ENCODE measurements at places on chromosomes 11 and 22.
A peak's percentile ranks its signal among the peaks of the same experiment; 100 is the strongest.

GRCh38 chr11:27234961-27235360 is 128.1 kb downstream of the CCDC34 start:
- DNase-seq, result no peak

GRCh38 chr11:75326439-75326810 is 25.0 kb downstream of the ARRB1 start:
- DNase-seq, result no peak

- no peak for DNase-seq
Observed at GRCh38 chr11:70255477-70256116, 14.9 kb upstream of the PPFIA1 start.

GRCh38 chr22:26433805-26434204 is 4.7 kb downstream of the ASPHD2 start:
- no peak for DNase-seq

DNA sequence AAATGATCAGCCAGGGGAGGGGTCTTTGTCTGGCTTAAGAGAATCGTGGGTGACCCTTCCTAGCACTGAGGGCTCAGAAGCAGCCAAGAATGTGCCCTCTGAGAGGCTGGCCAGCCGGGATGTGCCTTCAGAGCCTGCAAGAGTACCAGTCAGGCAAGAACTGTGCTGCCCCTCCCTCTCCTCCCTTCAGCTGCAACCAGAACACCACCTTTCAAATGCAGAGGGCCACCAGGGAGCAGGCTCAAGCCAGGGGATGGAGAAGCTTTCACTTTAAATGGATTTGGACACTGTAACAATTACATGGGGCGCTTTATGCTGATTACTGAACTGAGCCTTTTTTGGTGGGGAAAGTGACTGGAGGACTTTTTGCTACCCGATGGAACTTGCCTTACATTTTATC is 44.9 kb upstream of the TENM4 start:
- no peak for DNase-seq

DNA sequence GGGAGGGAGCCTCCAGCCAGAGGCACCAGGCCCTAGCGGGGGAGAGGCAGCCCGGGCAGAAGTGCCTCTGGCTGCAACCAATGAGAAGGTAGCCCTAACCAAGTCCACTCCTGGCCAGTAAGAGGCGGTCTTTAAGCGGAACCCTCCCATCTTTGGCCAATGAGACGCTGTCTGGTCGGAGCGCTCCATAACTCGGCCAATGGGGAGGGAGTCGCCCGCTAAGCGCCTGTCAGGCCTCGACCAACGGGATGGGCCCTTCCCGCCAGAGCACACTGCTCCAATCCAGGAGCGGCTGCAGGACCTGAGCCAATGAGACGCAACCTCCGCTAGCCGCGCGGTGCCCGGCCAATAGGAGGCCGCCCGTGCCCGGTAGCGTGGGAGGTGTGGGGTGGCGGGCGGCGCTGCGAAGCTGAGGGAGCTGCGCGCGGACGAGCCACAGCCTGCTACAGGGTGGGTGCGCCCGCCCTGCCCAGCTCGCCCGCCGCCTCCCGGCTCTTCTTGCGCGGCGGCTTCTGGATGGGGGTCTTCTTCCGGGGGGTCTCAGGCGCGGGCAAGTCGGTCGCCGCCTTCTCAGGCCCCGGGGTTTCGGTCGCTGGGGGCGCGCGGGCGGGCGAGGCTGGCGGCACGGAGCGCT is 12.6 kb downstream of the SCARF2 start:
- peak; percentile 22 for DNase-seq

- no peak for DNase-seq
Observed at GRCh38 chr11:100515087-100515486, 172.0 kb upstream of the ARHGAP42 start.

- no peak for DNase-seq
Observed at GRCh38 chr22:48635031-48635430, 1192.6 kb downstream of the BRD1 start.

GRCh38 chr11:2301631-2302305 is at the start of the genes C11orf21 and TSPAN32:
TSS of gene C11orf21 (minus strand) at chr11:2301918. CDS start at chr11:2301808, 110 bp downstream.
TSS of gene TSPAN32 (plus strand) at chr11:2302013. CDS start at chr11:2302150, 137 bp downstream.
- peak; percentile 42 for DNase-seq

DNA sequence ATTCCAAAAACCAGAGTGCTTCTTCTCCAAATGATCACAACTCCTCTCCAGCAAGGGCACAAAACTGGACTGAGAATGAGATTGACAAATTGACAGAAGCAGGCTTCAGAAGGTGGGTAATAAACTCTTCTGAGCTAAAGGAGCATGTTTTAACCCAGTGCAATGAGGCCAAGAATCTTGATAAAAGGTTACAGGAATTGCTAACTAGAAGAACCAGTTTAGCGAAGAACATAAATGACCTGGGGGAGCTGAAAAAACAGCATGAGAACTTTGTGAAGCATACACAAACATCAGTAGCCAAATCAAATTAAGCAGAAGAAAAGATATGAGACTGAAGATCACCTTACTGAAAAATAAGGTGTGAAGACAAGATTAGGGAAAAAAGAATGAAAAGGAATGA is 15.5 kb downstream of the OR52M1 start:
- DNase-seq, result no peak

GRCh38 chr22:45563362-45564040 is 60.8 kb downstream of the FBLN1 start:
- DNase-seq, result no peak

- DNase-seq, result no peak
Observed at GRCh38 chr22:46598737-46599424, 21.3 kb upstream of the GRAMD4 start.

- no peak for DNase-seq
Observed at GRCh38 chr11:94922321-94923003, 50.9 kb downstream of the CWC15 start.

DNA sequence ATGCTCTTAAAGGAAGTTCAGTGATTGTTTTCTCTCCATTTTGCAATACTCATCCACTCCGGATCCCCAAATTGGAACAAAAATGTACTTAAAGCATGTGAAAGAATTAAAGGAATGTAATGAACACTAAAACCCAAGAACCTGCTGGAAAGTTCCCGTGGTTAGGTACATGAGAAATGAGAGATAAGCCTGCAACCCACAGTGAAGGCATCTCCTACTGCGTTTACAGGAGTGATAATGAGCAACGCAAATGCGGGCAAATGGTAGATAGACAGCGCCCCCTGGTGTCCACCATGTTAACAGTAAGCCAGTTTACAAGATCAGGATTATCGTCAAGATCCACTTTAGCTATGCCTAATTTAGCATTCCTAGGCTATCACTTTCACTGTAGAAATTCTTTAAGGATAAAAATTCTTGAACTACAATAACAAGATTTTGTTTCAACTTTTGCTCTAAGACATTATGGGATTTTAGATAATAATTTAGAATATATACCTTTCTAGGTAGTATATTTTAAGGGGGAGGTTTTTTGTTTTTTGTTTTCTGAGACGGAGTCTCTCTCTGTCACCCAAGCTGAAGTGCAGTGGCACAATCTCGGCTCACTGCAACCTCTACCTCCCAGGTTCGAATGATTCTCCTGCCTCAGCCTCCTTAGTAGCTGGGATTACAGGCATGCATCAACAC is 29.9 kb downstream of the ALG9 start:
- DNase-seq, result peak; percentile 81

DNA sequence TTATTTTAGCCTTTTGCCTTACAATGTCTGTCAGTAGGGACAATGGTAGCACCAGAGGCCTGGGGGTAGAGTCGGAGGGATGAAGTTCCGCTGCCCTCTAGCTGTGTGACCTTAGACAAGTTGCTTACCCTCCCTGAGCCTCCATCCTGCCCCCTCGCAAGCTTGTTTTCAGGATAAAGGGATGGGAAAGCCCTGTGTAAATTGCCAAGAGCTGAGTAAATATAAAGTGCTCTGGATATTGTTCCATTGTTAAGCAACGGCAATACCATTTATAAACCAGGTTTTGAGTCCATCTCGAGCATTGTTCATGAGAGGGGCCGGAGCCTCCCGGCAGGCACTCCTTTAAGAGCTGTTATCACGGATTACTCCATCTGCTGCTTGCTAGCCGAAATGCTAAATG is 72.9 kb downstream of the ZBTB16 start:
- no peak for DNase-seq

DNA sequence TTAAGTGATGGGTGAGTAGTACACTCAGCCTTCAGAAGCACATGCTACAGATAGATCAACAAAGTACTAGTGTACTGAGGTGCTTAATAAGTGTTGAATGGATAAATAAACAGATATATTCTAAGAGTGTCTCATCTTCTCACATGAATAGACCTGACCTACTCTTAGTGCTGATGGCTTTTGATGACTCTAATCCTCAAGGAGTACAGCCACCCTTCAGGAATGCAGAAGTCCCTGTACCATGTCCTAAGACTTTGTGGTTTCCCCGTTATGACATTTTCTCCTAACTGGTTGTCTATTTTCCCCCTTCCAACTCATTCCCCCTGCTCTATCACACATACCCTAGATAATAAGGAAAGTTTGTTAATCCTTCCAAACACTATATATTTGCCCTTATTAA is 61.6 kb downstream of the C11orf65 start:
- no peak for DNase-seq

- DNase-seq, result no peak
Observed at GRCh38 chr11:60498399-60498798, 5.8 kb downstream of the MS4A12 start.

DNA sequence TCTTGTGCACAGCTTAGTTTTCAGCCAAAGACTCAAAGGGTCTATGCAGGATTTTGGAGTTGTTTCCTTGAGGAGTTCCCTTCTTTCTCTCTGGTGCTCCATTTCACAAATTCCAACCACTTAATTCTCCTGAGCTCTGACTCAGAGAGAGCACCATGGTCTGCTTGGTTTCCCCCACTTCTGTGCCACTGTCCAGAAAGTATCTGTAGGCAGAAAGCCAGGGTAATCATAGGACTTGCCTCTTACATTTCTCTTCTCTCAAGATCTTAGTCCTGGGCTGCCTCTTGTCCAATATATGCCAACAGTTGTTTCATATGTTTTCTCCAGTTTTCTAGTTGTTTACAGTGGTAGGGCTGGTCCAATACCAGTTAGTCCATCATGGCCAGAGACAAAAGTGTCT is 6.4 kb upstream of the MRGPRD start:
- no peak for DNase-seq

GRCh38 chr11:33651555-33651954 is 49.1 kb downstream of the C11orf91 start:
- DNase-seq, result no peak

- DNase-seq, result no peak
Observed at GRCh38 chr11:115314330-115314920, 189.8 kb downstream of the CADM1 start.

DNA sequence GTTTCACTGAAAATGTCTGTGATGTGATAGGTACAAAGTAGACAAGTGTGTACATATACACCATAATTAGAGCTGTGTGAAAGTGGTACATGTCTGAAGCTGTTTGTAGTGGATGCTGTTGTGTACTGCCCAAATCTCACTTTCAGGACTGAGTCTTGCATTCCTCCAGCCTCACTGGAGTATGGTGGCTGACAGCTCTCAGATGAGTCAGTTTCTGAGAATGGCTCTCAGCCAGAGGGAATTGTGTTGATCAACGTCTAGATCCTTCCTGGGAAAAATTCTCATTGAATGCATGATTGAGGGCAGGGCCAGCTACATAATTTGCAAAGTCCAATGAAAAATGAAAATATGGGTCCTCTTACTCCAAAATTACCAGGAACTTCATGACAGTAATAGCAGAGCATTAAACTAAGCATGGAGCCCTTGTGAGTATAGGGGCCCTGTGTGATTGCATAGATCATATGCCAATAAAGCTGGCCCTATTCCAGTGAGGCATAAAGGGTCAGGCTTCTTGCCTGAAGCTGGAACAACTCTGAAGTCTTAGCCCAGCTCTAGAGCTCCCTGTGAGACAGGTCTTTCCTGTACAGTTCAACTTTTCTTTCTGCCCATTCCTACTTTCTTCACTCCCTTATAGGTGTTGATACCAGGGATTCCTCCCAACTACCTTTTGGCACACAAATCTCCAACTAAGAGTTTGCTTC is 10.8 kb upstream of the CYP2R1 start:
- no peak for DNase-seq

GRCh38 chr11:58688789-58689503 is 42.8 kb downstream of the GLYAT start:
- no peak for DNase-seq

GRCh38 chr22:37509059-37509860 is 10.0 kb downstream of the CARD10 start:
- no peak for DNase-seq

GRCh38 chr22:35978889-35979288 is 49.7 kb downstream of the RBFOX2 start:
- DNase-seq, result no peak

- DNase-seq, result no peak
Observed at GRCh38 chr11:112477152-112477551, 216.5 kb upstream of the PLET1 start.

- DNase-seq, result no peak
Observed at GRCh38 chr11:58060939-58061672, 30.4 kb downstream of the OR6Q1 start.

- DNase-seq, result no peak
Observed at GRCh38 chr11:68263444-68264035, 8.2 kb downstream of the C11orf24 start.

DNA sequence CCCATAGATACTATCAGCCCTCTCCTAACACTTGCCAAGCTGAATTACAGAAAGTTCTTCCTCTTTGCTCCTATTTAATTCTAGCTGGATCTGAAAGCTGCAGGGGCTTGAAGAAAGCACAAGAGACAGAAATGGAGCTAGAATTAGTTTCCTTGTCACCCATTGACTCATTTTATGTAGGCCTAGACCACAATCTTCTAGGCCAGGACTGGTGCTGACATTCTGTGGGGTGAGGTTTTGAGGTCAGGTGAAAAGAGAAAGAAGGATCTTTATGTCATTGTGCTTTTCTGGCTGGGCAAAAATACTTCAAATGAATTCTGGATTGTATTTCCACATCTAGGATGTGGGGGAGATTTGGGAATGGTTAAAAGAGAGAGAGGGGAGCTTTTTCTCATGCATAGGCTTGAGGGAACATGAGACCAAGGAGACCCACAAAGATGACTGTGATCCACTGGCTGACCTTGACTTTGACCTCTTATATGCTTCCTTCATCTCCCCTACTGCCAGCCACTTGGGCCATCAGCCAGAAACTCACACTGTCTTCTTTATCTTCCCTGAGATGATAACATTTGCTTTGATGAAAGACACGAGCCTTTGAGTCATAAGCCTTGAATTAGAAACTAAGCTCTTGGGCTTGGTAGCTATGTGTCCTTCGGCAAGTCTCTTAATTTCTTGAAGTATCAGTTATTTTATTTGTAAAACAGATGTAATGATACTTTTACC is 274.9 kb upstream of the CADM1 start:
- no peak for DNase-seq

- no peak for DNase-seq
Observed at GRCh38 chr11:36333897-36334296, 37.8 kb downstream of the PRR5L start.

GRCh38 chr22:35900483-35901168 is 128.0 kb downstream of the RBFOX2 start:
- DNase-seq, result peak; percentile 29

DNA sequence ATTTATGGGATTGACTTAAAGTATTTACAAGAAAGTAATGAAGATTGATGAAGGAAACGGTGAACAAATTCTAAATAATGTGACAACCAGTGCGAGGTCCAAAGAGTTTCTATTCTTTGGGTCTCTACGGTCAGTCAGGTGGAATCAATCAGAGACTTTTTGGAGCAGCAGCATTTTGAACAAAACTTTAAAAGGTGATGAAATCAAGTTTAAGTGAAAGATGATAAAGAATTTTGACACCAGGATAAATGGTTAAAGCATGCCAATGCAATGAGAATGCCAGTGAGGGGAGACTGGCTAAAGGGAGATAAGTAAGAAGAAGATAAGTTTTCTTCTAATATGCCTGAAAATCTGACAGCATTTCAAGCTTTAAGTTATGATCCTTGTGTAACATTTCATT is 67.9 kb downstream of the DCUN1D5 start:
- no peak for DNase-seq

GRCh38 chr22:19886605-19887255 is 32.1 kb upstream of the GNB1L start:
- peak; percentile 46 for DNase-seq

All from CD4-positive, alpha-beta memory T cell (primary cell).